ENCODE measurements at places on chromosomes 5 and 9. TPM values are rescaled to one million over a fixed set of nuclear protein-coding genes. Genes with fewer than 3 reads are reported as not detected.

- no peak for DNase-seq
Observed at GRCh38 chr5:168991311-168991710, 309.6 kb downstream of the SLIT3 start.

ACTBL2 gene
- polyA plus RNA-seq = not detected

DNA sequence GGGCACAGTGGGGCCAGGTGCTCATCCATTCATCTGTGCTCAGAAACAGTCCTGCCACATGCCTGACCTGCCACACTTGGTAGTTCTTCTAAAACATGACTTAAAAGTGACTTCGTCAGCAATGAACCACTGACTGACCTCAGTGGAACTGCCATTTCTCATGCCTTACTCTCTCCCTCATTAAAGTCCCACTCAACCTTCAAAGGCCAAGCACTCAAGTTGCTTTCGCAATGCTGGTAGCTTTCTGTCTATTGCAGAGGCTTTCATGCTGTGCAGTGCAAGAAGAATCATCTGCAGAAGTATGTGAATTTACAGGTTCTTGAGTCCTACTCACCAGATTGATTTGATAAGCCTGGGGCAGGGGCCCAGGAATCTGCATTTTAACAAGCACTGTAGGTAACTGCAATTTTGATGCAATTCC, 23.9 kb downstream of the B4GALT1 start:
- no peak for DNase-seq

DMRTA1 gene
- polyA plus RNA-seq = 1.5 TPM

- DNase-seq = no peak
Observed at GRCh38 chr5:92941806-92942205, 639.2 kb downstream of the NR2F1-AS1 start.

GRCh38 chr5:53542926-53543325, 17.5 kb upstream of the NDUFS4 start:
- DNase-seq = no peak
